Glutamatergic neuron (in vitro differentiated cells): ENCODE measurements at places on chromosomes 1 and 21.

GRCh38 chr1:80181418-80181817 lies 1174.9 kb upstream of the ADGRL4 start:
- DNase-seq = no peak

- DNase-seq = no peak
Observed at GRCh38 chr1:234768569-234769283, 158.7 kb upstream of the IRF2BP2 start.

DNA sequence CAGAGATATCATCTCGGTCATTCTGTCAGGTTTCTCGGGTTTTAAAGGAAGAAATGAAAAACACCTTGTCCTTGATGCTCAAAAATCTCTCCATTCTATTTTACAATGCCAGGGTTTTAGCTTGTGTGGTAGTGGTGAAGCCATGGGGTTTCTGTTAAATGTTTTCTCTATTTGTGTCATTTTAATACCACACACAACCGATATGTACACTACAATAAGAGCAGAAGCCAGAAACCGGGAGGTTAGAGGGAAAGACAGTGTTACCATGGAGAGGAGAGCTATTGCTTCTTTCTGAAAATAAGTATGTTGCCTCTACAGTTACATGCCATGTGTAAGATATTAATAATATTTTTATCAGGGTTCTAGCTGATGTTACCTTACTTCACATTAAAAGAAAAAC lies 2.8 kb downstream of the SLC35D1 start:
- DNase-seq = no peak

GRCh38 chr1:243267471-243267880 lies 11.6 kb downstream of the SDCCAG8 start:
- DNase-seq = no peak

- no peak for DNase-seq
Observed at GRCh38 chr21:45858180-45858579, 123.4 kb upstream of the COL6A1 start.

DNA sequence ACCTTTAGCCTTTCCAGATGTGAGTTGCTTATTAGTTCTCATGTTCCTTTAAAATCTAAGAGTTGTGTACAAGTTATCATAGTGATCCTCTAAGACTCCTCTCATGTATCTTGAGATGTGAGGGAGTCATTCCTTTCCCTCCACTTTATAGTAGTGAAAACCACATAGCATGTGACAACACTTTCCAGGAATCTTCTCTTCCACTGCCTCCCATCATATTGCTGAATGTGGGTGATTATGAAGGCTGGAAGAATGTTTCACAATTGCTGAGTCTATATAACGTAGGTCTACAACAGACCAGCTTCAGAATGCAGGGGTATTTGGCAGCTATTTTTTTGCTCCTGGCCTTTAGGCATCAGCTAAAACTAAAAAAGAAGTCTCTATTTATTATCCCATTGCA lies 44.7 kb upstream of the LRRC7 start:
- no peak for DNase-seq

GRCh38 chr1:248881261-248881660 lies 22.4 kb upstream of the ZNF692 start:
- no peak for DNase-seq

GRCh38 chr21:25756190-25756932 lies 21.6 kb downstream of the GABPA start:
- no peak for DNase-seq

- no peak for DNase-seq
Observed at GRCh38 chr21:26811482-26811881, 33.7 kb downstream of the ADAMTS1 start.

GRCh38 chr1:18548643-18549042 lies 67.9 kb downstream of the KLHDC7A start:
- peak; percentile 42 for DNase-seq

DNA sequence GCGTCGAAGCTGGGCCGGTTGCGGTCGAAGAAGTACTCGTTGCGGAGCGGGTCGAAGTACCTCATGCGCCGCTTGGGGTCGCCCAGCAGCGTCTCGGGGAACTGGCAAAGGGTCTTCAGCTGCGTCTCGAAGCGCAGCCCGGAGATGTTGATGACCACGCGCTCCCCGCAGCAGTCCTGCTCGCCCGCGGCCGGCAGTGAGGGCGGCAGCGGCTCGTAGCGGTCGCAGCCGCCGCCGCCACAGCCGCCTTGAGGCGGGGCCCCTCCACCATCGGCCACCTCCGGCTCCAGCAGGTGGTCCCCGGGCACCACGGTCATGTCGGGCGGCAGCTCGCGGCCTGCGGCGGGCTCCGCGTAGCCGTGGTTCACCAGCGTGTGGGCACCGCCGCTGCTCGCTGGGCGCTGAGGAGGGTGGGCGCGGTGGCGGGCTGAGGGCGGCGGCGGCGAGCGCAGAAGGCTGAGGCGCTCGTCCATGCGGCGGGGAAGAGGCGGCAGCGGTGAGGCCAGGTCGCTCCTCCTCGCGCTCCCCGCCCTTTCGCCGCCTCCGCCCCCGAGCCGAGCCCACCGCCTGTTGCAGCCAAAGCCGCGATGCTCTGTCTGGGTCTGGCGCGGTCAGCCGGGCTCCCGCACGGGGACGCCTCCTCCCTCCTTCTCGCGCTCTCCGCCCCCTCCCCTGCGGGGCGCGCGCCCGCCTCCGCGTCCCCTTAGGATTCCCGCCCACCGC lies at the start of gene KCNA3:
Gene KCNA3 (minus strand): TSS at position 604 of the 723 bp plus-strand sequence. CDS start 131 bp downstream, at position 473.
- DNase-seq = peak; percentile 83

DNA sequence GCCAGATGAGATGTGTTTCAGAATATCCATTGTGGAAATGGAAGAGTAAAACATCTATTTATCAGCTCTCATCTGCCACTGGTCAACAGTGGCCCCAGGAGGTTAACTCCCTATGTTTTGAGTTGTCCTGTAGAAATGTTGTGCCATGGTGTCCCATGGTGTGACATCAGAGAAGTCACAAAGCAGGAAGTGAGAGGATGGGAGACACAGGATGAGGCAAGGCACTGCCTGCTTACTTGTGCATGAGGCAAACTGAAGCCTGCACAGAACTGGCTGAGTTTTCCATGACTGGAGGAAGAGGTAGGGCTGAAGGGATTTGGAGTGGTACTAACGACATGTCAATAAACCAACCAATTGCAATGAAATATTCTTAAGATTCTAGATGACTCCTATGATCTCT lies 131.5 kb upstream of the ZNF644 start:
- DNase-seq = no peak

GRCh38 chr1:223709598-223709997 lies 2.7 kb upstream of the CAPN2 start:
- DNase-seq = no peak

GRCh38 chr1:167617153-167618147 lies 12.6 kb upstream of the RCSD1 start:
- no peak for DNase-seq

DNA sequence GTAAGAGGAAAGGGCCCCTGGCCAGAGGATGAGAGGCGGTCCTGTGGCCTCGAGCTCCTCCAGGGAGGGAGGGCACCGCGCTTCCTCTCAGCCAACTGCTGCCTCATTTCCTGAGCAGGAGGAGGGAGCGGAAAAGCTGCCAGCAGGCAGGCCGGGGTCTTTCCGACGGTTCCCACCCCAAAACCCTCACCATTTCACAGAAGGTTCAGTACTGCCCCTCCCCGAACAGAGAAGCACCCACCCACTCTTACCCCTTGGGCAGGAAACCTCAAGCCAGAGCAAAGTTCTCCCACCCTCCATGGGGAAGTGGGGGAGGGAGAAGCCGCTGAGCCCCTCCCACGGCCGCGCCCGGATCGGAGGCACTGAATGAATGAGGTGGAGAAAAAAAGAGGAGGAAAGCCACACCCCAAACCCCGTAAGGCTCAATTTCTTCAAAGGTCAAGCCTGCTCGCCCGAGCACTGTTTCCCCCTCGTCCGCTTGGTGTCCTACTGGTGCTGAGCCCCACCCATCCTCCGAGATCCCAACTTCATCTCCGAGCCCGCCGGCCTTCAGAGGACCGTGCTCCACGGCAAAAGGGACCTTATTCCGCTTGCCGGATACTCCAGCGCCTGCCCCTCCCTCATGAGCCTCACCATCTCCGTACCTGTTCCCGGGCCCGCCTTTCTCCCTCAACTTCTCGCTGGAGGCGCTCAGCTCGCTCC lies 9.4 kb downstream of the TPM3 start:
- DNase-seq = peak; percentile 62

GRCh38 chr1:33363470-33363861 lies 42.6 kb upstream of the A3GALT2 start:
- DNase-seq = no peak

DNA sequence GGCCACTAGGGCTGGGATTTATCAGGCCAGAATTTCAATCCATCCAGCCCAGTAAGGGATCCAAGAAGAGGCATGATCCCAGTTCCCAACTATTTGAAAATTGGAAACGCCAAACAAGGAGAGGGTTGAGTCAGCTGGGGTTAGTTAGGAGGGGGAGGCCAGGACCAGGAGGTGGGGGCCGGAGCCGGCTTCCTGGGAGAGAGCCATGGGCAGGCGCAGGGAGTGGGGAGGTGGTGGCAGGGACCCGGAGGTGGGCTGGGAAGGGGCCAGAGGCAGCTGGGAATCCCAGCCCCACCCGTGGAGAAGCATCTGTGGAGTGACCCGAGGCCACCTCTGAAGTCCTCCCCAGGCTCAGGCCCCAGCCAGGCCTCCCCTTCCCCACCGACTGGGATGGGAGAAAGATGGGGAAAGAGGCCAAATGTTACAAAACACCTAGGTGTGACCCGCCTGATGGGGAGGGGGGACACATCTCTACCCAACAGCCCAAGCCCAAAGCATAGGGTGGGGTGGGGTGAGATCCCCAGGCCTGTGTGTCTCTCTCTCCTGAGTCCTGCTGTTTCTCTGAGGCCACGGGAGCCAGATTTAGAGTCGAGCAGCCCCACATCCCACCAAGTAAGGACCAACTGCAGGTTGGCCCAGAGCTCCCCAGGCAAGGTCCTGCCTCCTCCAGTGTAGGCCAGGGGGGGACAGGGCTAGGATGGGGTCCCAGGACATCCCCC lies 10.1 kb downstream of the HSPG2 start:
- no peak for DNase-seq

DNA sequence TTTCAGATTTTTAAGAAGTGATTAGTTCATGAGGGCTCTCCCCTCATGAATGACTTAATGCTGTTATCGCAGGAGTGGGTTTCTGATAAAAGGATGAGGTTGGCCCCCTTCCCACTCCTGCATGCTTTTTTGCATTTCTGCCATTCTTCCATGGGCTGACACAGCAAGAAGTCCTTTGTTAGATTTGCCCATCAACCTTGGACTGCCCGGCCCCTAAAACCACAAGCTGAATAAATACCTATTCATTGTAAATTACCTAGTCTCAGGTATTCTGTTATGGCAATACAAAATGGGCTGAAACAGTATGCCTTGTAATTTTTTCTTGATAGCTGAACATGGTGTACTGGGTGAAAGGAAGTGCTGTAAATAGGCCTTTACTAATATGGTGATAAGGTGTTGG lies 72.7 kb upstream of the DPH5 start:
- no peak for DNase-seq

DNA sequence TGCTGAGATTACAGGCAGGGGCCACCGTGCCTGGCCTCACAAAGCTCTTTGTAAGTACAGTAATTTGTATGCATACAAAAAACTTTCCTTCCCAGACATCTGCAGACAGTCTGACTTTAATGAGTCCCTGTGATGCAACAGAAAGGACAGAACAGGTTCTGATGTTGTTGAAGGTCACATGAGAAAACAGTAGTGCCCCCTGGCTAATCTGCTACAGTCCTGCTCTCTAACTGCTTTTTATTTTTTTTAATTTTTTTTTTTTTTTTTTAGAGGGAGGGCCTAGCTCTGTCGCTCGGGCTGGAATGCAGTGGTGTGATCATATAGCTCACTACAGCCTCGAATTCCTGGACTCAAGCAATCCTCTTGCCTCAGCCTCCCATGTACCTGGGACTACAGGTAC lies 36.7 kb downstream of the ACBD3 start:
- no peak for DNase-seq

DNA sequence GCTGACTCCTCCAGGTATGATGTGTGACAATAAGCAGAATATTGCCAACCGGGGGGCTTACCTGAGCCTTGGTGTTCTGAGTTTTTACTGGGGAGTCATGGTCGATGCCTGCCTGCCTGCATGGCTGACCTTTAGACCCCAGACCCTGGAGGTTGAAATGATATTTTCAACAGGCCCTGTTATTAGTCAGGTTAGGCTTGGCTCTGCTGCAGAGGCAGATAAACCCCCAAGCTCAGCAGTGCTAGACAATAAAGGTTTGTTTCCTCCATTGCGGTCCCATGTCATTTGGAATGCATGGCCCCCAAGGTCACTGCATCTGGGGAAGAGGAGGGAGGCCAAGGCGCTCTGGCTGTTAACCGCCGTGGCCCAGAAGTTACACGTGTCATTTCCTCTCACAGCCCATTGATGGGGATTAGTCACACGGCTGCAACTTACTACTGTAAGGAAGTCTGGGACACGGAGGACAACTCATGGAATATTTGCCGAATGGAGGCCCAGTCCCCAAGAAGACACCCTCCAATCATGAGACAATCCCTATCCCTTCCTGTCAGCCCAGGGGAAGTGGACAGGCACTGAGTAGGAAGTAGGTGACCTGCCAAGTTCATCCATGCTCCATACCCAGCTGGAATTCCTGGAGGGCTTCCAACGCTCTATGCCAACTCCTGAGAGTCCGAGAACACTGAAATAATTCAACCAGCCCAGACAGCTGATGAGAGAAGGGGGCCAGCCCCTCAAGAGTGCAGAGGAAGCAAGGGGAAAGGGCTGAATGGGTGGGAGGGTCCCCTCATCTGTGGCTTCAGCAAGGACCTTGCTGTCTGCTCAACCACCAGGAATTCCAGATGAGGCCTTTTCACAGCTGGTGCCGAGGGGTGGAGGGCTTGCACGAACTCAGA lies 97.3 kb downstream of the TAS1R2 start:
- no peak for DNase-seq

DNA sequence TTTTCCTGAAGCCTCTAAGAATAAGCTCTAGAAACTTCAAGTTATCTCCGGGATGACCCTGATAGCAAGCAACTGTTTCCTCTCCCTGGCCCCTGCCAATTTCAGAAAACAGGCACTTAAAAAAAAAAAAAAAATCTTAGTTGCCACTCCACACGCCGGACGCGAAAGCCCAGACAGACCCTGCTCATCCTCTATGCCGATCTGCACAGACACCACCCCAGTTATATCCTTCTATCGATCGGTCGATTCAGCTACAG lies 1.7 kb downstream of the ANP32E start:
- DNase-seq = no peak

GRCh38 chr21:43295066-43295958 lies 126.5 kb downstream of the CRYAA start:
- DNase-seq = no peak

- DNase-seq = no peak
Observed at GRCh38 chr1:115753830-115754229, 14.7 kb downstream of the CASQ2 start.

DNA sequence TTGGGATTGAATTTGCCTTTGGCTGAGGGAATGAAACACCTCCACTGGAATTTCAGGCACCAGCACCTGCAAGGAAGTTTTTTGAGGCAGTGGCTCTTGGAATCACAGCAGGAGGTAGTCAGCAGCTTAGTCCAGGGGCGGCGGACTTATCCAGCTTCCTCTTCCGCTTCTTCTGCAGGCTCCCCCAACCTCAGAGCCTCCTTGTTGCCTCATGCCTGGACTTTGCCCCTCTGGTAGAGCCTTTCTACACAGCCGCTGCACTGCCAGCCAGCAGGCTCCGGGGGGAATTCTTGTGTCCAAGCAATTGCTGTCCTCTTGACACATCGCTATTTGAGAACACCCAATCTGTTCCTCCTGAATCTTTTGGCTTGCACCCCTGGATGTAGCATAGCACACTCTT lies 4.4 kb upstream of the RHEX start:
- DNase-seq = no peak

GRCh38 chr1:169138866-169139670 lies 32.6 kb downstream of the ATP1B1 start:
- no peak for DNase-seq

GRCh38 chr1:56844545-56845136 lies 10.0 kb upstream of the C8A start:
- no peak for DNase-seq
